ENCODE measurements at places on chromosomes 11 and 22.

GRCh38 chr11:61077936-61078335, 24.4 kb upstream of the CD5 start:
- DNase-seq = no peak

GRCh38 chr22:35598396-35598710, 18.8 kb downstream of the MB start:
- DNase-seq = no peak

DNA sequence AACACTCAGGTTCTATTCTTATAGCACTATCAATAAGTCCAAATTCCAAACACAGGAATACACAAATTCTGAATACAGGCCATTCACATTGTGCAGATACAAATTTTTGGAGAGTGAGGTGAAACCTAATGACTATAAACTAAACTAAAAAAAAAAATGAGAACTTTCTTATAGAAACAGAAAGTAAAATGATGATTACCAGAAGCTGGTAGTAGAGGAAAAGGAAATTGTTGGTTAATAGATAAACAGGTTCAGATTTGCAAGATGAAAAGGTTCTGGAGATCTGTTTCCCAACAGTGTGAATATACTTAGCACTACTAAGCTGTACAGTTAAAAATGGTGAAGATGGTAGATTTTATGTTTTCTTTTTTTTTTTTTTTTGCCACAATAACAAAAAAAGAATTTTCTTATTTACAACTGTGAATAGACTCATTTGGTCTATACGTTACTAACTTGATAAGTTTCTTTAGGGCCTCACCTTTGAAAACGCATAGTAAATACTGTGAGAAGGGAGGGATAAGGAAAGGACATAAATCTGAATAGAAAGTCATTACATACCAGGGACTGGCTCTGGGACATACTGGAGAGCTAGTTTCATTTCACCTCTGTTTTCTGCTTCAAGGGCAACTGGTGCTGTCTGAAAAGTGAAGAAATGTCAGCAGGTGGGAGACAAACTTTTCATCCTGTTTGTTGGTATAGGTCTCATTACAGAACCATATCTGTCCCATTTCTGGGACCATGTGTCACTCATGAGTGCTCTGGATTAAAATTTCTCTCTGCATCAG, 14.2 kb upstream of the CCDC89 start:
- no peak for DNase-seq

DNA sequence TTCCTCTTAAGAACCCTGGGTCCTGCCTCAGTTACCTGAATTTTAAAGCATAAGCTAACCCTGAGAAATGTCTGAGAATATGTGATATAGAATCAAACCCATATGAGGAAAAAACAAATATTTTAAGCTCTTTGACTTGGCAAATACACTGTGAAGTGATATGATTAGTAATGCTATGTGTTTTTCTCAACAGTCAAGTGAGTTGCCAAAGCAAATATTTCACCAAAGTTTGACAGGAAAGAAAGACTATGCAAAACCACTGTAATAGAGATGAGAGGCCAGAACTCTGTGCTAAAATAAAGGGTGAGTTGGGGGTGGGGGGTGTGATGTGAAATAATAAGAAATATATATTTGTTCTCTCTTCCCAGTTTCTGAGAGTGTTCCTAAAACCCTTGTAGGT, 613.5 kb upstream of the CCDC179 start:
- DNase-seq = peak; percentile 0

DNA sequence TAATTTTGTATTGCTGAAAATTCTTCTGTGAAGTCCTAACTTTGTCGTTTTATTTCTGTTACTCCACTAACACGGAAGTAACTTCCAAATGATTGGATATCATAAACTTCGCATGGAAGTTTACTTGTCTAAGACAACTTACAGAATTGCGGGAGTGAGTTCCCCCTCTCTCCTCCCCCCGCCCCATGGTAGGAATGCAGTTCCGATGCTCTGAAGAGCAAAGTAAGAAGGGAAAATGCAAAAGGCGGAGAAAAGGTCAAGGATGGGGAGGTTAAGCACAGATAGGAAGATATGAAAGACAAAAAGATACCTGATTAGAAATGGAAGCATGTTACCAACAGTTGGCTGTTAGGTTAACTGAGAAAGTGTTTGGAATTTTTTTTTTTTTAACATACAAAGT, 1.3 kb downstream of the EIF3M start:
- DNase-seq = no peak

DNA sequence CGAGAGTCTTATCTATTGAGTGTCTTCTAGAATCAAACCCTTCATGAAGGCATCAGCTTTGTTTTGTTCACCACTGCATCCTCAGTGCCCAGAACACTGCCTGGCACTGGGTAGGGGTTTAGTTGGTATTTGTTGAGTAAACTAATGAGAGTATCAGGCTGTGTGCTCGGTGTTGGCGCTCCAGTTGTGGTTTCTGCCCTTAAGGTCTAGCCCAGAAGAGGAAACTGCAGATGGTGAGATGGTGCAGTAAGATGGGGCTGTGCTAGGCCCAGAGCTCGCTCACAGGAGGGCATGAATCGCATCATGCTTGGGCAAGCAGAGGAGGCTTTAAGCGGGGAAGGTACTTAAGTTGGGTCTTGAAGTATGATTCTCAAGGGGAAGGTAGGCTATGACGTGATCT, 97.2 kb downstream of the FBXO7 start:
- no peak for DNase-seq

DNA sequence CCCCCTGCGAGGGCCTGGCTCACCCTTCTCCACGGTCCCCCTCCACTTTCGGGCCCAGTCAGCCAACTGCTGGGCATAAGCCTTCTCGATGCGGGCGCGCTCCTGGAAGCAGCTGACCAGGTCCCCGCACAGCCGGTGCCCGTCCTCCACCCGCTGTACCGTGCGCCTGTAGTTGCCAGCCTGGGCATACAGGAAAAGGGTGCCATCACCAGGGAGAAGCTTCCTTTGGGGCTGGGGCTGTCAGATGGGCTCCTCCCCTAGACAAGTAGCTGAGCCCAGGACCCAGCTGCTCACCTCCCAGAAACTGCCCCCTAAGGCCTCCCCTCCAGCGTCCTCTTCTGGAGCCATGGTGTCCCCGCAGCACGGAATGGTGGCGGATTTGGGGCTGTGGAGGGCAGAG, 3.9 kb downstream of the PACSIN3 start:
- no peak for DNase-seq

- DNase-seq = no peak
Observed at GRCh38 chr11:115322553-115323203, 181.5 kb downstream of the CADM1 start.

DNA sequence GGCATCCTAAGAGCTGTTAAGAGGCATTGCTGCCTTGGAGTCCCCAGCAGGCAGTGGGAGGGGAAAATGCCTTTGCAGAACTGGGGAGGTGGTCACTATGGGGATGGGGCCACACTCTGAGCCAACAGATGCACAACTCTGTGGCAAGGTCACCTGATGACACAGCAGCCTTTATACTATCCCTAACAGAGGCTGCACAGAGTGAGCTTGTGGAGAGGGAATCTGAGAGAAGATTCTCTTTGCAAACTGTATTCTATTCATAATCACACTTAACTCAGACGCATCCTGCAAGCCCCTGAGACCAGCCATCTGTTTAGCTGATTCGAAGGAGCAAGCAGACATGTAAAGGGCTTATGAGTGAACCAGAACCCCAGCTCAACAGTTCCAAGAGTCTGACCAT, 49.0 kb upstream of the TTC12 start:
- no peak for DNase-seq

DNA sequence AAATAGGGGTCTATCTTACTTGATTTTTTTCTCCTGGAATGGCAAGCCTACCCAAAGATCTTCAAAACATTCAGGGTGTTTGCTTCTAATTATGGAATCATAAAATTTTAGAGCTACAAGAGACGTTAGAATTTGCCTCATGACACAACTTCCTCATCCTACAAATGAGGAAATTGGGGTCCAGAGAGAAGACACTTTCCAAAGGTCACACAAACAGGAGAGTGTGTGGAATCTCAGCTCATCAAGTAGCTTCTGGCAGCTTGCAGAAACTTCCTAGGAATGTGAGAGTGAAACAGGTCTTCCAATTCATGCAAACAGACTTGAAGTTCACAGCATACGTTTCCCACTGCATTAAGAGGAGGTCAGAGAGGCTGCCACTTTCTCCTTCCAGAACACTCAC, 976.0 kb downstream of the OPCML start:
- no peak for DNase-seq

GRCh38 chr11:115420505-115420904, 83.7 kb downstream of the CADM1 start:
- DNase-seq = no peak

DNA sequence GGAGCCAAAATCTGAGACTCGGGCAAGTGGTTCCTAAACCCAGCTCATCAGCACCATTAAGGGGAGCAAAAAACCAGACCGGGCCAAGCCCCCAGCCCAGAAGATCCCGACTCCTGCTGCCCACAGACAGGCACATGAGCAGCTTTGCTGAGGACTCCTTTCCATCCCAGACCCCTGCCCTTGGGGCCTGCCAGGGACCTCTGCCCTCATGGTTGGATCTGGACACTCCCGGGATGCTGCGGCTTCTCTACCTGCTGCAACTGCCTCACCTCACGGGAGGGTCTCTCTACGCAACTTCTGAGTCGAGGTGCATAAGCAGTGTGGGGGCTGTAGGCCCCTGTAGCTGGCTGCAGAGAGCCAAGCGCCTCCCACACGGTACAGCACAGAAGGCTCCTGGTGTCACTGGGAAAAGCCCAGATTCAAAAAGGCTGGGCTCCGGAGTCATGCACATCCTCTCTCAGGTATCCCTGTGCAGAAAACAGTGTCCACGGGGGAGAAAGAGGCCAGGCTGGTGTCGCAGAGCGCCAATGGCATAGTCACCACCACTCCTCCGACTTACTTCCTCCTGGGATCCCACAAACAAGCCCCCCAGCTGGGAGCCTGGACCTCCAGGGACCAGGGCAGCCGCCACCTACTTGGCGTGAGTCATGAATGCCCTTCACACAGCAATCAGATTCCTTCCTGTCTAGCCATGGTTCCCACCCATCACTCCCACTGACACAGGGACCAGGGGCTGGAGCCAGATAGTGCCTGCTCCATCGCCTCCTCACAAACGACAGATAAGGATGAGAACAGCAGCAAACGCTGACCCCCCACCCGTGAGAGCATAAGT, 122.1 kb downstream of the BCR start:
- DNase-seq = peak; percentile 54

GRCh38 chr11:111105566-111105965, 140.0 kb upstream of the POU2AF2 start:
- peak; percentile 3 for DNase-seq

DNA sequence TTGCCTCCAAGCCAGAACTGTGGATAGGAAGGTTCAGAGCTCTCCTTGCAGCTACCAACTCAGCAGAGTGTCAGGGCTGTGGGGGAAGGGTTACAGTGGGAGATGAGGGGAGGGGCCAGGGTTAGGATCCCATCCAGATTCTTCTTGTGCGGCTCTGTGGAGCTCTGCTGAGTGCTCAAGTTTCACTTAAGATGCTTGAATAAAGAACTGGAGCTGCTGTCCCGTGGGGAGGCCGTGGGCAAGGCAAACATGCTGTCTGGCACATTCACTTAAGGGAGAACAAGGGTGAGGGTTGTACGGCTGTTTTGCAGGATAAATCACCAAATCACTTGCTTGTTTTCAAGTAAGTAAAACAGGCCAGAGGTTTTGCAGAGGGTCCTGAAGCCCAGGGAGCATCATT, 197.1 kb downstream of the FAM76B start:
- no peak for DNase-seq

GRCh38 chr11:60902625-60903024, 3.8 kb downstream of the PRPF19 start:
- DNase-seq = no peak

GRCh38 chr11:130300567-130300966, 14.2 kb downstream of the ZBTB44 start:
- DNase-seq = no peak

DNA sequence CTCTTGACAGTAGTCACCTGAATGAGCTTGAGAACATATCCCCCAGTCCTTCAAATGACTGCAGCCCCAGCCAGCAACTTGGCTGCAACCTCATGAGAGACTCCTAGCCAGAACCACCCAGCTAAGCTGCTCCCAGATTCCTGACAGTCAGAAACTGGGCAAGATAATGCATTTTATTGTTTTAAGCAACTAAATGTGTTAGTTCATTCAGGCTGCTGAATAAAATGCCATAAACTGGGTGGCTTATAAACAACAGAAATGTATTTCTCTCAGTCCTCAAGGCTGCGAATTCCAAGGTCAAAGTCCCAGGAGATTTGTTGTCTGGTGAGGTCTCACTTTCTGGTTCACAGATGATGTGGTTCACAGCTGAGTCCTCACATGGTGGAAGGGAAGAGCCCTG, 5.8 kb upstream of the PAMR1 start:
- no peak for DNase-seq

DNA sequence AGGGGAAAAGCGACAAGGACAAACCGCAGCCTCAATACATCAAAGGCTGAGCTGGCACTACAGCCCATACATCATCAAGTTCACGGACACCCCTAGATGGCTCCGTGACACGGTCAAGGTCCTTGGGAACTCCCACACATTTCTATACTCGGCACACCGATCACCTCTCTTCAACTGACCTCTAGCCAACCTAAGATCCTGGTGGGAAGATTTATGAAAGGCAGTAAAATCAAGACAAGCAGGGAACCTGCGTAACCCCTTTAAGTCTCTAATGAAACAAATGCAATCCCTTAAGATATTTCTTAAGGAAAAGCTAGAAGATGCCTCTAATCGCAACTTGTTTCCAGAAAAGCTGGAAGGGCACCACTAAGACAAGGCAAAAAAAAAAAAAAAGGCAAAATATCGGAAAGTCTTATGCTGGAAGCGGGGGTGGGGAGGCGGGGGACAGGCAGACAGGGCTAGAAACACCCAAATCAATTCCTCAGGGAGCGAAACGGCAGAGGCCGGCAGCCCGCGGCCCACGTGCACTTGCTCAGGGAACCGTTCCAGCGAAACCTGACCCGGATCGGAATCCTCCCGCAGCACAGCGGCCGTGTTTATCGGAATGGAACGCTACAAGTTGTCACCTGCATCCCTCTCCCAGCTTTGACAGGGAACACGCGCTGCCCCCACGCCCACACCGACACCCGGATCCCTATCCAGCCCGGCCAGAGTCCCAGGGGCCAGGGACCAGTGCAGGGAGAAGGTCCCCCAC, 1.4 kb downstream of the ARHGAP20 start:
- no peak for DNase-seq

DNA sequence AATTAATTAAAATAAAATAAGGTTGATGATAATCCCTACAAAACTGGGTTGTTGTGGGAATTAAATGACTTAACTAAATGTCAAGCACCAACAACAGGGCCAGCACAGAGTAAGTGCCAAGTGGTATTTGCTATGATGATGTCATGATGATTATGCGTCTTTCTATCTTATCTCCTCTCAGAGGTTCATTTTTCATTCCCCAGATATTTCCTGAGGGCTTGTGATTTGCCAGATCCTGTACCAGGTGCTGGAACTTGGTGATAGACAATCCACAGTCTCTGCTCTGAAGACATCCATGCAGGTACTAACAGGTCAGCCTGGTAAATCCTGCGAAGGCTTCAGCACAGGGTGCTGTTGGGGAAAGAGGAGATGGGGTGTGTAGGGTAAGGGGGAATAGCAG, 8.1 kb upstream of the MYH9 start:
- peak; percentile 73 for DNase-seq

GRCh38 chr11:5557751-5558150, 9.4 kb upstream of the OR52H1 start:
- DNase-seq = no peak

Data from brain microvascular endothelial cell (primary cell).